ENCODE measurements at places on chromosomes 11 and 22.

GRCh38 chr11:75802021-75802912 lies 12.7 kb upstream of the UVRAG start:
- no peak for DNase-seq

GRCh38 chr11:31817054-31817620 lies 6.0 kb upstream of the PAX6 start:
- no peak for DNase-seq

DNA sequence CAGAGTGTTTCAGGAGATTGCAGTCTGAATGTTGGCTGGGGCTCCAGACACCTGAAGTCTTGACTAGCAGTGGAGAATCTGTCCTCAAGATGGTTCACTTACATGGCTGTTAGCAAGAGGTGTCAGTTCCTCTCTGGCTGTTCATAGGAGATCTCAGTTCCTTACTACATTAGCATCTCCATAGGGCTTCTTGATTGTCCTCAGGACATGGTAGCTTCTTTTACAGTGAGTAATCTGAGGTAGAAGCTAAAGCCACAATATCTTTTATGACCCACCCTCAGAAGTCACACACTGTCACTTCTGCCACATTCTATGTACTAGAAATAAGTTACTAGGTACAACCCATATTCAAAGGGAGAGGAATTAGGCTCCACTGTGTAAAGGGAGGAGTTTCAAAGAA lies 10.5 kb upstream of the PATL1 start:
- no peak for DNase-seq

- no peak for DNase-seq
Measured at GRCh38 chr11:47466201-47466600, 17.3 kb upstream of the RAPSN start.

- no peak for DNase-seq
Measured at GRCh38 chr11:10646005-10646404, 47.5 kb downstream of the IRAG1 start.

GRCh38 chr22:41823797-41824196 lies 9.1 kb upstream of the SREBF2 start:
- no peak for DNase-seq

All from SK-N-DZ (cell line).